ENCODE measurements at places on chromosomes 4 and X. TPM values are rescaled to one million over a fixed set of nuclear protein-coding genes. Genes with fewer than 3 reads are reported as not detected.
A peak's percentile ranks its signal among the peaks of the same experiment; 100 is the strongest.

FHIP1A gene
- 68.6 TPM for total RNA-seq

ZBTB49 gene
- total RNA-seq = 4.4 TPM

S100P gene
- not detected for total RNA-seq

VSIG1 gene
- 0.76 TPM for total RNA-seq

ALAS2 gene
- total RNA-seq = 0.30 TPM

FAM184B gene
- 0.23 TPM for total RNA-seq

RENBP gene
- 14.0 TPM for total RNA-seq

AR gene
- total RNA-seq = 8.5 TPM

SCML2 gene
- total RNA-seq = 12.8 TPM

TLR2 gene
- total RNA-seq = 1.7 TPM

TEX13D gene
- total RNA-seq = not detected

DNA sequence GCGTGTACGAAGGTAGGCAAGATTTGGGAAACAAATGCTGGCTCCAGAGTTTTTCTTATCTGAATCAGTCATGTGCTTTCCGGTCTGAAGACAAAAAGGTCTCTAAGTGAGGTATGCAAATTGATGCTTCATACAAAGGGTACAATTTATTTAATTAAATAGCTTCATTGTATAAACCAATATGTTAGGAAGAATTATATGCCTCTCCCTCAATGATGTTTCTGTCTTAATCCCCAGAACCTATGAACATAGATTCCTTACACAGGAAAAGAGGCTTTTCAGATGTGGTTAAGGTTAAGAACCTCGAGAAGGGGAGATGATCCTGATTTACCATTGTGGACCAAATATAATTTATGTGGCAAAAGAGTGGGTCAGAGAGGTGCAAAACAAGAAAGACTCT lies 543.5 kb upstream of the PCDH10 start:
- DNase-seq = no peak

DNA sequence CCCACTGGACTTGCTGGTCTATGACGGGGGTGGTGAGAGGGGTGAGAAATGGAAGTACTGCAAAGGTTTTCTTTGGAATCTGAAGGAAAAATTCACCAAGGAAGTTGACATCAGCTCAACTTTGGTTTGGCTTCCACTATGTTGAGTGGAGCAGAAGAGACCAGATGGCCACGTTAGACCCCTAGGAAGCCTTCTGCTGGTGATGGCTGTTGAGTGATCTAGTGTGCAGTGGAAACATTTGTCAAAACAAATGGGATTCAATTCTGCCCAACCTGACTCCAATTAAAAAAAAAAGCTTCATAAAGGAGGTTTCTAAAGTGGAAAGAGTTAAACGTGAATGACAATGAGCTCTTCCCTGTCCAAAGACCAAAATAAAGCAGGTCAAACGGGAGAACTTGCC lies 25.7 kb downstream of the SEL1L3 start:
- no peak for DNase-seq

- DNase-seq = no peak
Observed at GRCh38 chrX:15382813-15383212, 1.4 kb downstream of the VEGFD start.

GRCh38 chr4:37160653-37161052 lies 83.9 kb upstream of the NWD2 start:
- DNase-seq = no peak

GRCh38 chr4:119142833-119143232 lies 7.2 kb downstream of the MYOZ2 start:
- DNase-seq = no peak

DNA sequence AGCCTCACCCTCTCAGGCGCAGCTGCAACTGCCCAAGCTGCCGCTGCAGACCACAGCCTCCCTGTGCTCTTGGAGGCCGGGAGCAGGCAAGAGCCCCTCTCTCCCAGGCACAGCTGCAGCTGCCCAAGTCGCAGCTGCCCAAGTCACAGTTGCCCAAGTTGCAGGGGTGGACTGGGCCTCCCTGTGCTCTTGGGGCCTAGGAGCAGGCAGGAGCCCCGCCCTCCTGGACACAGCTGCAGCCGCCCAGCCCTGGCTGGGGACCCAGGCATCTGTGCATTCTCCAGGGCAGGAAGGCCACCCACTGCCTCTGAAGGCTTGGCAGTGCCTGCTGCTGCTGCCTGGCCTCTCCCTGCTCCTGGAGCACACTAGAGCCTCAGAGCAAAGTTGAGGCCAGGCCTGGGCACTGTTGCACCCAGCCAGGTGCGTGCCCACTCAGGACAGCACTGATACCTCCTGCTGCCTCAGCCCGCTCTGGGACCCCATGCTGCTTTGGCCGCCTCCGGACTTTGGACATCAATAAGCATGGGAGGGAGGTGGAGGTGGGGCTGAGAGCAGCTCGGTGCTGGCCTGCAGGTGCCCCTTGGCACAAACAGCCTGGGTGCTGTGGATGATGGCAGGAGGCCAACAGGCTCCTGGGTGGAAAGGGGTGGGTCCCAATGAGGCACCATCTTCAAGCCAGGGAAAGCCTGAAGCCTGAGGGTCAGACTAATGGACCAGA lies 247.5 kb downstream of the PDGFC start:
- no peak for DNase-seq

- DNase-seq = no peak
Observed at GRCh38 chr4:81519856-81520255, 48.1 kb upstream of the RASGEF1B start.

- DNase-seq = no peak
Observed at GRCh38 chr4:154160519-154161301, 330.9 kb downstream of the DCHS2 start.

- no peak for DNase-seq
Observed at GRCh38 chr4:4501679-4502078, 40.2 kb downstream of the STX18 start.

DNA sequence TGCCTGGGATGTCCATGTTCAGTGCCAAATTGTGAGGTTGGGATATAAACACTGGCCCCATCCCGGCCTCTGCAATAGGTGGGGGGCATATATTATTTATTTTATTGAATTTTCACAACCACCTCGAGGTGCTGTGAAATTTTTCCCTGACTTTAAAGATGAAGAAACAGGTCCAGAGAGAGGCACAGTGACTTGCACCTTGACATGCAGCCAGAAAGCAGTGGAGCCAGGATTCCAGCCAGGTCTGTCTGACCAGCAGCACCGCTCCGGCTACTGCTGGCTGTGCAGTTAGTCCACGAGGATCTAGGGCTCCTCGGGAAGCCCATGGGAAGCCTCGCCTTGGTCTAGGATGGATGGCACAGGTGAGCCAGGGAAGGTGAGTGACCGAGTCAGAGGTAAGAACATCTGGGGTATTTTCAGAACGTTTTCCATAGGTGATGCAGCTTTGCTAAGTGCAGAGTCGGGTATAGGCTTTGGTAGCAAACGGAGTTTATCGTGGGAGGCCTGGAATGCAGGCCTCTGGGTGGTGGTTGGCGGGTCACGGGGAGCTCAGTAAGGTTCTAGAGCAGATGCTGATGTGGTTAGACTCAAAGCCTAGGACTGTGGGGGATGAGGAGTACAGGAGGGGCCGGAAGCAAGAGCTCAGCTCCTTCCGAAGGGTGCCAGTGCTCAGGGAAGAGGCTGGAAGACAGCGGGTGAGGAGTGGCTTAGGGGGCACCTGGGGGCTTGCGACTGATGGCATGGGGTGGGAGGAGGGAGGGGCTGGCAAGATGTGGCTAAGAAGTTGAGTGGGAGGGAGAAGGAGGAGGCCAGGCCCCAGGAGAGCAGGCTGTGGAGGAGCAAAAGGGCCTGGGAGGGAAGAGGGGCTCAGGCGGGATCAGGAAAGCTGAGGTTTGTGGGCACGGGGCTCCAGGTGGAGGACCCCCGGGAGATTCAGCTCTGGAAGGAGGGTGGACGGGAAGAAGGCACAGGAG lies 107.7 kb upstream of the LRPAP1 start:
- no peak for DNase-seq

GRCh38 chr4:141652161-141652778 lies 15.9 kb downstream of the IL15 start:
- DNase-seq = no peak

GRCh38 chrX:128870361-128870760 lies 652.9 kb downstream of the SMARCA1 start:
- no peak for DNase-seq

DNA sequence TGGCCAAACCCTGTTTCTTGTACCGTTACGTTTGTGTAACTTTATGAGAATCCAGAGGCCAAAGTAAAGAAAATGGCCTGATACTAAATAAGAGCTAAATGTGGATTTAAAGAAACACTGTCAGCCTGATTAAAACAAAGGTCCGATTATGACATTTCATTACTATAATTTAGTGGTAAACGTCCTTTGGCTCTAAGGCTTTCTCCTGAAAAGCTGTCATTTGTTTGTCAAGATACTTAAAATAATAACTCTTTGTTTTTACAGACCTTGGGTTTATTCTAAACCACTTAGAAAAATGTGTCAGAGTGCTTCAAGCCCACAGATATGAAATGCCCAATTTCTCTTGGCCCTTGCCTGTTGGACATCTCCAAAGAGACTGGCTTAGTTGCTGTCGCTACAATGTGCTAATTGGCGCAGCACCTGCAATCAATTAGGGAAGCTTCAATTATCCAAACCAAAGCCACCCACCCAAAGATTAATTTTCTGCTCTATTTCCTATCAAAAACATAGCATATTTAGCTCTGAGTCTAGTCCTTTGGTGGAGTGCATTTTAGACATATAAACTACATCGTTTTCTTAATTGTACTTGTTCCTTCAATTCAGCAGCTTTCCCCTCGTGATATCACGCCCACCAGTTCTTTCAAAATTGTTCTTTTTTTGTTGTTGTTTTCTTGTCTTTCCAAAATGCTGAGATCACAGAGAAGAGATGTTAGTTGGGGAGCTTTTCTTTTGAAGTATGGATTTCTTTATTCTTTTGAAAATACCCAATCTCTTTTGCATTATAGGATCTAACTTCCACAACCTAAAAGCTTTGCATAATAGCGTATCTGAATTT lies 13.6 kb downstream of the SMIM20 start:
- no peak for DNase-seq

DNA sequence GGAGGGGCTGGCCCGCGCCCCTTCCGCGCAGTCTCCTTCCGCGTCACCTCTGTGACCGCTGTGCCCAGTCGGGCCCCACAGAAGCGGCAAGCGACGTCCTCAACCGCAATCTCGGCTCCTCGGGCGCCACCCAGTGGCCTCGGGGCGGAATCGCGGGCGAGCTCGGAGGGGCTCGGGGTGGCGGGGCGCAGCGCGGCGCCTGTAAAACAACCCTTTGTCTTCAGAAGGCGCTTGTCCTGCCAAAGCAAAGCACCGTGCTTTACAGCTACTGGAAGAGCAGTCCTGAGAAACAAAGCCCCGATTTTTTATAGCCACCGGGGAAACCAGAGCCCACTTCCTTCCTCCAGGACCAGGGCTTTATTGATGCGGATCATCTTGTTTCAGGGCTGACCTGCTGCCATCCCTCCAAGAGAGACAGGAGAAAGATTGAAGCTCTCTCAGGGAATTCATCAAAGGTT lies 37.3 kb upstream of the CDKN2AIP start:
- DNase-seq = peak; percentile 95

DNA sequence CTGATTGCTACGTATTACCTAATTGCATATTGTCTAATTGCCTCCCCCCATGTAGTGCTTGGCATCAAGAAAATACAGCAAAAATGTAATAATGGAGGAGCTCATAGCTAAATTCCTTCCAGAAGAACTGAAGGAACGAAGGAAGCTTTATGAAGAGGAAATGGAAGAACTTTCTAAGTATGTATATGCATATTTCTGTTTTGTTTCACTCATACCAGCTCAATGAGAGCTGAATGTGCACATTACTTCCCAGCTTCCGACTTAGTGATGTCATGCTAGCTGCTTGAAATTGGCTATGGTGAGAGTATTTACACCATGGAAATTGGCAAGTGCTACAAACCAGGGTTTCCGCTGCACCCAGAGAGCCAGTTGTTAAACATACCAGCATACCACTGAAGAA lies 34.7 kb downstream of the LONRF3 start:
- DNase-seq = no peak

Measured in WTC11 (cell line).